ELR (cell line): ENCODE measurements at places on chromosomes 13 and 19.

- DNase-seq, result peak; percentile 64
Measured at GRCh38 chr19:47765523-47766358, 12.8 kb upstream of the SELENOW start.

DNA sequence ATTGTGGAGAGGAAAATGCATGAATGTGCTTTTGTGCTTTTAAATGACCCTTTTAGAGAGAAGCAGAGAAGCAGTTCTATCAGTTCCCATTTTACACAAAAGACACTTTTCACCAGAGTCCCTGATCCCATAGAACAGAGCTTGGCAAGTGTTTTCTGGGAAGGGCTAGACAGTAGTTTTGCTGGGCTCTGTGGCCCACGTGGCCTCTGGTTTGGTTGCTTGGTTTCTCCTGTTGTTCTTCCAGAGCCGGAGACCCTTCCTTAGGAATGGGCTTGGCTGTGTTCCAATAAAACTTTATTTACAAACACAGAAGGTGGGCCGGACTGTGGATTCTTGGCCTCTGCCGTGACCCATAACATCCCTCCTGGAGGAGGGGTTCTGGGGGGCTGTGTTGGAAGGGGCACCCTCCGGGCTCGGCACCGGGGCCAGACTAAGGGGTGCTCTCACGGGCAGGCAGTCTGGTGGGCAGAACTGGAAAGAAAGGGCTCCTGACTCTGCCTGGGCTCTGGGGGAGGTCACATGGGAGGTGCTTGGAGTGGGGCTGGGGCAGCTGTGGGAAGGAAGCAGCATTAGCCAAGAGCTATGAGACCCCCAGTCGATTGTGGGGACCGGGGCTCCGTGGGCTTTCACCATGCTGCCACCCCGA, 3.2 kb downstream of the SPPL2B start:
- no peak for DNase-seq

DNA sequence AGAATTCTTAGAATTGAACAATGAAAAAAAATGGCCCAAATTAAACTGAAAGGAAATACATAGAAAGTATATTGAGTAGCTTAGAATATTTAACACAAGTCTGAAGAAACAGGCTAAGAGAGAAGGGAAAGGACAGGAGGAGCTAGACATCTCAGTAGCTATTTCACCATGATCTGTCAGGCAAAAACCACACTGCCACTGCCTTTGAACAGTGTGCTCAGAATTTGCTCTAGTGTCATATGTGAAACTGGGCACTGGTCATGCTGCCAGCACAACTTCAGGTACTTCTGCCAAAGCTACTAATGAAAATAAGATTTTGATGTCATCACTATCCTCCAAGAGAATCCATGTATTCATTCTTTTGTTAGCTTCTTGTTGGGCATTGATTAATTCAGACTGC, 1280.8 kb upstream of the PCDH20 start:
- peak; percentile 28 for DNase-seq

DNA sequence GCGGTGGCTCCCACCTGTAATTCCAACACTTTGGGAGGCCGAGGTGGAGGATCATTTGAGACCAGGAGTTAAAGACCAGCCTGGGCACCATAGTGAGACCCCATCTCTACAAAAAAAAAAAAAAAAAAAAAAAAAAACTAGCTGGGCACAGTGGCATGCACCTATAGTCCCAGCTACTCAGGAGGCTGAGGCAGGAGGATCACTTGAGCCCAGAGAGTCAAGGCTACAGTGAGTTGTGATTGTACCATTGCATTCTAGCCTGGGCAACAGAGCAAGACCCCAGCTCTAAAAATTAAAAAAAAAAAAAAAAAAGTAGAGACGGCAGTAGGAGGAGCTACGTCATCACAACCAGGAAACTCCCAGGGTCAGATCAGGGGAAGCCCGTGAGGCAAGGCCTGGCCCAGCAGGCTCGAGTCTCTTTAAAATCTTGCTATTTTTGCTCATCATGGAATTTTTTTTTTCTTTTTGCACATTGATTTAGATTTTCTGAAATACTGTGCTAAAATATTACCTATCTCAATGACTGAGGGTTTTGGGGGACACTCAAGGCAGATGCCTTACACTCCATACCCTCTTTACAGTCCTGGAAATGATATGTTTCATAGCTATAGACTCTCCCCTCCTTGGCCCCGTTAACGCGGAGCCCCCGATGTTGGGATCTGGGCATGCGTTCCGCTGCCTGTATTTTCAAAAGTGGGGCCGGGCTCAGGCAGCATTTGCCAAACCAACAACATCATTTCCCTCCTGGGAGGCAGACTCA, 44.4 kb upstream of the USE1 start:
- no peak for DNase-seq

DNA sequence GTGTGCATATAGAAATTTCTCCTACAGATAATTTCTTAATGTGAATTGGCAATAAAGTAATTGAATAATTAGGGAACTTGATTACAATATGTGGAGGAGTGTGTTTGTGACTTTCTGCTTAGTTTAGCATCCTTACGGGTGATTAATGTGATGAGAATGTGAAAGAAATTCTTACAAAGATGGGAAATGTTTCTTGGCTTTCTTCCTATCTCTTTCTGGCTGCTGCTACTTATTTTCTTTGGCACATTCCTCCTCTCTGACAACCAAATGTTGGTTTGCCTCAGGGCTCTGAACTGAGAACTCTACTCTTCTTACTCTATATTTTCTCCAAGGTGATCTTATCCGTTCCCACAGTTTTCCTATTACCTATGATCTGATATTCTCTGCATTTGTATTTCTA, 300.1 kb downstream of the TBC1D4 start:
- peak; percentile 88 for DNase-seq

GRCh38 chr19:55197528-55197927, 11.8 kb downstream of the PTPRH start:
- peak; percentile 44 for DNase-seq

- no peak for DNase-seq
Measured at GRCh38 chr19:42052241-42052863, 17.7 kb downstream of the GRIK5 start.

- DNase-seq, result peak; percentile 56
Measured at GRCh38 chr13:62119739-62120700, 704.4 kb upstream of the PCDH20 start.

DNA sequence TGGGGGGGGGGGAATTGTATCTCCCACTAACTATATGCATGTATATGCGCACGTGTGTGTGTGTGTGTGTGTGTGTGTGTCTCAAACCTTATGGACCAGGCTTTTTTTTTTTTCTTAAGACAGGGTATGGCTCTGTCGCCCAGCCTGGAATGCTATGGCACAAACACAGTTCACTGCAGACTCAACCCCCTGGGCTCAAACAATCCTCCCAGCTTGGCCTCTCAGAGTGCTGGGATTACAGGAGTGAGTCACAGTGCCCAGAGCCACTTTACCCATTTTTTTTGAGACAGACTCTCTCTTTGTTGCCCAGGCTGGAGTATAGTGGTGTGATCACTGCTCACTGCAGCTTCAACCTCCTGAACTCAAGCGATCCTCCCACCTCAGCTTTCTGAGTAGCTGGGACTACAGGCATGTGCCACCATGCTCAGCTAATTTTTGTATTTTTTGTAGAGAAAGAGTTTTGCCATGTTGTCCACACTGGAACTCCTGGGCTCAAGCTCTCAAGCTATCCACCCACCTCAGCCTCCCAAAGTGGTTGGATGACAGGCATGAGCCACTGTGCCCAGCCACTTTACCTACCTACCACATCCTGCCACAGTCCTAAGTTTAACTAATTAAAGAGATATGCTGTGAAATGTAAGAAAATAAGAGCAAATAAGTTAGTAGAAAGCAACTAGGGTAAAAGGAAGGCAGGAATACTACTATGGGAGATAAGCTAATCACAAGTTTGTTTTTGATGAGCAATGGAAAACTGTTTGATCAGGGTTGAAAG, 2.4 kb downstream of the ZMYM5 start:
- peak; percentile 83 for DNase-seq

GRCh38 chr13:44876782-44877324, 112.4 kb downstream of the NUFIP1 start:
- DNase-seq, result peak; percentile 17

DNA sequence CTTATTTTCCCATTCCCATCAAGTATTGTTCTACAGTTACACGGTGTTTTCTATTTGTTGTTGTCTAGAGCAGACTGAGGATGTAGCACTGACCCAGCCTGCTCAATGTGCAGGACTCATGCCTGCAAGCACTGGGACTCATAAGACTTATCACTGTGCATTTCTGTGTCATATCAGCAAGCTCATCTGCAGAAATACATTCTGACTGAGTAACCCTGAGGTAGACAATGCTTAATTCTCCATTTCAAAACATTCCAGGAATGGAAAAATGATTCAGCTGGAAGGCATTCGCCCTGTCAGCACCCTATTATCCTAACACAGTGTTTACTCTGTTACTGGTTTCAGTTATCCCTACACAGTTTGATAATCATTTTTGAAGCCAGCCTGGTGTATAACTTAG, 2506.4 kb downstream of the PCDH9 start:
- peak; percentile 98 for DNase-seq

DNA sequence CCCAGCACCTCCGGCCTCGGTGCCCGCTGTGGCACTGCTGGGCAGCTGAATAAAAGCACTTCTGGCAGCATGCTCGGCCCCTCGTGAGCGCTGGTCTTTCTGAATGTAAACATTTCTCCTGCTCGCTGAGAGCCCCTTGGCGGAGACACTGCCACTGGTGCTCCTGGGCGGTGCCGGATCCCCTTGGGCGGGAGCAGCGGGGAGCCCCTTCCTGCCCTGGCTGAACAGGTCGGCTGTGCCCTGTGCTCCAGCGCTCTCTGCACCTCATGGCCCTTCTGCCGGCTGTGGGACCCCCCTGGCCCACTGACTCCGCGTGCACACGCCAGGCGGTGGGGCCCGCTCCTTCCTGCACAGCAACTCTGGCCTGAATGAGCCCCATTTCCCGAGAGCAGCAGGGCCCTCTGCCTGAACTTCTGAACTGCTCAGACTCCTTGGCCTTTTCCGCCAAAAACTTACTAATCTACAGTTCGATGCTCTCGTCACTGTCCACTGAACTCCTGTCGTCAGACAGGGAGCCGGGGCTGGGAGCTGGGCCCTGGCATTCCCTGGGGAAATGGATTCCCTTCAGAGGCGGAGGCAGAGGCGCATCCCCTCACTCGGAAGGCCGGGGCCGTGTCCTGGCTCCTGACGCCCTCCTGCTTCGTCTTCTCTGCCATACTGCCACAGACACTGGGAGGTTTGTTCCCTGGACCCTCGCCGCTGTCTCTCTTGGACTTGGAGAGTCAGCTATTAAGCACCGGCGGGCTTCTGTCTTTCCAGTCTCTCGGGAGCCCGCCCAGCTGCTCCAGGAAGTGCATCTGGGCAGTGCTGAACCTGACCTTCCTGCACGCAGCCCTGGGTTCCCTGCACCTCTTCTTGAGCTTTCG, 14.2 kb downstream of the RB1 start:
- DNase-seq, result no peak

- no peak for DNase-seq
Measured at GRCh38 chr13:23749288-23749873, 139.8 kb downstream of the MIPEP start.

- peak; percentile 63 for DNase-seq
Measured at GRCh38 chr13:46595136-46595884, 42.3 kb downstream of the LRCH1 start.

DNA sequence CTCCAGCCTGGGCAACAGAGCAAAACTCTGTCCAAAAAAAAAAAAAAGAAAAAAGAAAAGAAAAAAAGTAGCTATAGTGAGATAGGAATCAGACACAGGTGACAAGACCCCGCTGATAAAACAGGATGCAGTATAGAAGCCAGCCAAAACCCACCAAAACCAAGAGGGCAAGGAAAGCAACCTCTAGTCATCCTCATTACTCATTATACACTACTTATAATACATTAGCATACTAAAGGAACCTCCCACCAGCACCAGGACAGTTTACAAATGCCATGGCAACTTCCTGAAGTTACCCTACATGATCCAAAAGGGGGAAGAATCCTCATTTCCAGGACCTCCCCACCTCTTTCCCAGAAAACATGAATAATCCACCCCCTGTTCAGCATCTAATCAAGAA, 35.6 kb upstream of the UBL3 start:
- no peak for DNase-seq

DNA sequence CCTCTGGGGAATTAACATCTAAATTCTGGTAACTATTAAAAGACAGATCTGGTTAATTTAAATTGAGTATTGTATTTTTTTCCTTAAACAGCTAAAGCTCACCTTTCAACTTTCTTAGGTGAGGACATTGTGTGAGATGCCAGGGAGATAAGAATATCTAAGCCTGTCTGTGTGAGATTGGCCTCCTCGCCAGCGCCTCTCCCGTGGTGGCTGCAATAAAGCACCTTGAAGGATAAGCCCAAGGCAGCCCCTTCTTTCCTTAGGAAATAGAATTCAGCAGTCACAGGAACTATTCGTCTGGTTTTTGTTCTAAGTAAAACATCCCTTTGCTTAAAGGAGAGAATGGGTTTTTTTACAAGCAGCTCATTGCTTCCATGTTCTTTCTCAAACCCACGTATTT, 24.6 kb downstream of the NAXD start:
- no peak for DNase-seq

DNA sequence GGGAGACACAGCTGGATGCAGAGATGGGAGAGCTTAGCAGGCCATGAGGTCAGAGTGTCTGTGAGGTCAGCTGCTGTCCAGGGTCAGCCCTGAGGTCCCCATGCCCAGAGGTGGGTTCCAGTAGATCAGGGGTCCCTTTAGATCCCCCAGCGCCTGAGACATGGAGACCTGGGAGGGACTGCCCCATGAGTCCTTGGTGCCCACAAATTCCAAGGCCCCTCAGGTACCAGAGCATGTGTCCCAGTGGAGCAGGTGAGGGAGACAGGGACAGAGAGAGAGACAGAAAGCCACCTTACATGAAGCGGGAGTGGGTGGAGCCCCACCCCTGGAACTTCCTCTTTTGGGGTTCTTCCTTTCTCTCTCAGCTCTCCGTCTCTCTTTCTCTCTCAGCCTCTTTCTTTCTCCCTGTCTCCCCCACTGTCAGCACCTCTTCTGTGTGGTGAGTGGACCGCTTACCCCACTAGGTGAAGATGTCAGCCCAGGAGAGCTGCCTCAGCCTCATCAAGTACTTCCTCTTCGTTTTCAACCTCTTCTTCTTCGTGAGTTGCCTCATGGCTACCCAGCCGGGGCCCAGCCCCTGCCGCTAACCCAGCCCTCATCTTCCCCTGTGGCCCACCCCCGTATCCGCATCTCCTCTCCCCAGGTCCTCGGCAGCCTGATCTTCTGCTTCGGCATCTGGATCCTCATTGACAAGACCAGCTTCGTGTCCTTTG, at the start of gene CD37:
TSS of gene CD37 (plus strand) at position 336 of the 713 bp plus-strand sequence. CDS start at position 471, 135 bp downstream.
- DNase-seq, result no peak

DNA sequence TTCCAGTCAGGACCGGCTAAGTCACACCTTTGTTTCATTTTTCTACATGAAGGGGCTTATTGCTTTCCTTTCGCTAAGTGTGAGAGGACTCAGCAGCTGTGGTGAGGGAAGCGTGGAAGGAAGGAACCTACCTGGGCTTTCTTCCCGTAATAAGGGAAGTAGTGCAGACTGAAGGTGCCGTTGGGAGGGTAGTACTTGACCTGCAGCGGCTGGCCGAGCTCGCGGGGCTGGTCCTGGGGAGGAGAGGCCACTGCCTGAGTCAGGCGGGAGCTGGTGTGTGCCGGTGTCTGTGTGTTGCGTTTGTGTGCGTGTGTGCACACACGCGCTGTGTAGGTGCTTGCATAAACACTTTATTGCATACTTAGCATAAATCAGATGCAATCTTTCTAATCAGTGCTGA, 7.7 kb downstream of the ATP4B start:
- no peak for DNase-seq

GRCh38 chr13:112623051-112623711, 35.2 kb upstream of the TUBGCP3 start:
- no peak for DNase-seq
